ENCODE measurements at places on chromosomes 16 and 17. TPM values are rescaled to one million over a fixed set of nuclear protein-coding genes. Genes with fewer than 3 reads are reported as not detected.

The PMFBP1 gene
- total RNA-seq = not detected

The ABCC11 gene
- 0.09 TPM for total RNA-seq

The TPSD1 gene
- total RNA-seq = not detected

The TBC1D3G gene
- not detected for total RNA-seq

The EPX gene
- total RNA-seq = not detected

The C17orf100 gene
- total RNA-seq = 1.5 TPM

The MYL4 gene
- not detected for total RNA-seq

The KRTAP9-4 gene
- total RNA-seq = not detected

The GDPD1 gene
- 2.7 TPM for total RNA-seq

The KCNJ12 gene
- not detected for total RNA-seq

The ZFPM1 gene
- 12.9 TPM for total RNA-seq

The RNF157 gene
- total RNA-seq = 34.3 TPM

The IL32 gene
- 798 TPM for total RNA-seq

The CAPN15 gene
- total RNA-seq = 103 TPM

The SLC6A2 gene
- not detected for total RNA-seq

The C1QBP gene
- total RNA-seq = 372 TPM

The SPNS2 gene
- total RNA-seq = 0.09 TPM

The MT1M gene
- not detected for total RNA-seq

The CLDN9 gene
- 0.11 TPM for total RNA-seq

The GHDC gene
- total RNA-seq = 17.6 TPM
